ENCODE measurements at places on chromosomes 7 and 10.
A peak's percentile ranks its signal among the peaks of the same experiment; 100 is the strongest.

GRCh38 chr10:112269266-112269665 lies 13.9 kb upstream of the TECTB start:
- DNase-seq = no peak

- no peak for DNase-seq
Observed at GRCh38 chr10:97228130-97228774, 42.5 kb upstream of the SLIT1 start.

- no peak for DNase-seq
Observed at GRCh38 chr7:66529883-66530610, 98.6 kb upstream of the KCTD7 start.

GRCh38 chr7:16563281-16564022 lies 36.8 kb downstream of the LRRC72 start:
- no peak for DNase-seq

- no peak for DNase-seq
Observed at GRCh38 chr10:46236546-46236887, 50.3 kb upstream of the ANTXRL start.

- no peak for DNase-seq
Observed at GRCh38 chr7:111380945-111381344, 181.3 kb downstream of the IMMP2L start.

DNA sequence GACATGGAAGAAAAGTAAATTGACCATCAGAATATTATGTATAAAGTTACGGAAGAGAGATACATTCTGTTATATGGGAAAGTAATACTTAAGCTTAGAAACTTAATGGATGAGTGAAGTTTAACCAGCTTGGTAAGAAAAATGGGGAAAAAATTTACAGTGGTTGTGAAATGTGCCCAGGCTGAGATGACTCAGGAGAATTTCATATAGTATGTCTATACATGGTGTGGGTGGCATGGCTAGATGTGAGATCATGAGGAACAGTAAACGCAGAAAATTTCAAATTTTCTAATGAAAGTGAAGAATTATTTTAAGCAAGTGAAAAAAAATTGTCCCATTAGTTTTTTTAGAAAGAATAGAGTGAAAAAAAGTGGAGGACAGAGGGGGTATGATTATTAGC lies 552.5 kb upstream of the SORCS1 start:
- no peak for DNase-seq

DNA sequence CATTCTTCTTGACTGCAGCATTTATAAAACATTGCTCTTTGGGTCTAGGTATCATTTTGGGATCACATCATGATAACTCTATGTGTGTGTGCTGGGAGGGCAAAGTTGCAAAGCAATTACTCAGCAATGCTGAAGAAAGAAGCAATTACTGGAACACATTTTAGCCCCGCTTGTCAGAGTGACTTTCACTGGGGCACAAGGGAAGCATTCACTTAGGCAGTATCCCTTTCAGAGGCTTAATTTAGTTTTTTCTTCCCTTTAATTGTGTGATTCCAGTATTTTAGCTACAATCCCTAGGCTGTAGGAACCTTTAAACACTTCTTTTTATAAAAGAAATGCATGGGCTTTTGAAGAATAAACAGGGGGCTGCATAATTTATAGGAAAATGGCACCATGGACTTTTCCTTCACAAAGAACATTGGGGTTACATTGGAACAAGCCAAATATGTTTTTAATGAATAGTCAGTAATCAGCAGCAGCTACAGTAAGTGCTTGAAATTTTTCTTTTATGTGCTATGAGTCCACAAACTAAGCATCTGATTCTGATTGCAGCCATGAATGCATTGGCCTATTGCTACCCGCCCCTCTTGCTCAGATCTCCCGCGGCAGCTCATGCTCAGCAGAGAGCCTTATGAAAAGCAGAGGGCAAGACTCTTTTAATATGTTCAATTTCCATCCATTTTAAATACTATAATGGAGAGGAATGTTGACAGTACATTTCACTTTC lies 51.2 kb upstream of the NXPH1 start:
- DNase-seq = no peak

DNA sequence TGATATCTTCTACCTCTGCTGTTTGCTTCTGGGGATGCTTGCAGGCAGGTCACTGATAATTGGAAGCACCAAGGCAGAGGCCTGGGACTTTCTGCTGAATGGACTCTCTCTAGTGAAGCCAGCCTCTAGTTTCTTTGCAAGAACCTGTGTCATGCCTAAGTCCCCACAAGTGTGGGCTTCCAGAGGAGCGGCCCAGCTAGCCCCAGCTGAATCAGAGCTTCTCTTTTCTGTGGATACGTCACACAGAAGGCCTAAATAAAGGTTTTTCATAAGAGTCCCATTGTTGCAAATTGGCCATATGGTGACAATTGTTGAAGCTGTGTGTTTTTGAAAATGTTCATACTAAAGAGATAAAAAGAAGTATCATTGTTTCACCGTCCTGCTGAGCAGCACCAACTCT lies 6.8 kb upstream of the OPALIN start:
- DNase-seq = no peak

GRCh38 chr10:101772017-101772894 lies 3.7 kb downstream of the FGF8 start:
- DNase-seq = peak; percentile 58

GRCh38 chr7:90188281-90188680 lies 23.3 kb upstream of the STEAP2 start:
- no peak for DNase-seq

DNA sequence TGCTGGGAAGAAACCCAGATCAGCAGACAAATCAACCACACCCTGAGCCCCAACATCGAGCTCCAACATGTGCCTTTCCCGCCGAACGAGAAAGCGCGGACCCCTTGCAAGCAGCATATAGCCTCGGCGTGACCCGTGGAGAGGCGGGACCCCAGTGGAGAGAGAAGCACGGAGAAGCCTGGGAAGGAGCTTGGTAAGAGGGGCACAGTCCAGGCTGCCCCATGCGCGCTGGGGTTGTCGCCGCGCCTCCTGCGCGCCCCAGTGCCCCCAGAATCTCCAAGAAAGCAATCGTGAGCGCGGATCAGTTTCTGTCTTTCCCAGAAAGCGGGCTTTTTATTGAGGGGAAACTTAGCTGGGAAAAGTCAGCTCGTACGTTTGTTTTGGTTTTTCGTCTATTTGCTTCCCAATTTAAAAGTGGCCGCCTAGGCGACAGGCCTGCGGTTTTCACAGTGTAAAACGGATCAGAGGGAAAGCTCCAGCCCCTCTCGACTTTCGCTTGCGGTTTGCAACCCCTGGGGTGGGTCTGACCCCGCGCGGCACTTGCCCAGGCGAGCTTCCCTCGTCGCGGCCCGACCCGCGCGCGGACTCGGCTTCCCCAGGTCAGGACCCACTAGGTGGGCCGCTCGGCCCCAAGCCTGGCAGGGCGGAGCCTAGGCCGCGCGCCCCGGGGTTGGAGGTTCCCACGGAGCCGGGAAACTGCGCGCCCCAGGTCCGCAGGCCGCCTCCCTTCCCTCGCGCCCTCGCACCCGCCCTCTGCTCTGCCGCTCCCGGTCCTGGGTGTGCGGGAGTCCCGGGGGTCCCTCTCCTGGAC lies 31.1 kb downstream of the SKIDA1 start:
- DNase-seq = no peak

DNA sequence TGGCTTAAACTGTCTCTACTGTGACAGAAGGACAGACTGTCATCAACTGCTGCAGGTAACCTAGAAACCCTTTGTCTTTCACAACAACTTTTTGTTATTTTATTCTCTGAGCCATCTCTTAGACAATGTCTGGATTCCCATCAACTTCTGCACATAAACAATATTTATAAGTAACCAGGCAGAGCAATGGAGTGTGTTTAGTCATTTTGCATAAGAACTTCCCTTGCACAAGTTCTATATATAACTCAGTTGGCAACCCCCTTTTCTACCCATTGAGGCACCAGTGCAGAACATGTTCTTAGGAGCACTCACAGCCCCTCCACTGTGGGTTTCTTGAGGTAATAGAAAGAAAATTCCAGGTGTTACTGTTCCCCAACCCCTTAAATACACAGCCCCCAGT lies 65.0 kb upstream of the IL6 start:
- DNase-seq = no peak

GRCh38 chr10:80664071-80664680 lies 126.5 kb downstream of the SH2D4B start:
- DNase-seq = peak; percentile 90

DNA sequence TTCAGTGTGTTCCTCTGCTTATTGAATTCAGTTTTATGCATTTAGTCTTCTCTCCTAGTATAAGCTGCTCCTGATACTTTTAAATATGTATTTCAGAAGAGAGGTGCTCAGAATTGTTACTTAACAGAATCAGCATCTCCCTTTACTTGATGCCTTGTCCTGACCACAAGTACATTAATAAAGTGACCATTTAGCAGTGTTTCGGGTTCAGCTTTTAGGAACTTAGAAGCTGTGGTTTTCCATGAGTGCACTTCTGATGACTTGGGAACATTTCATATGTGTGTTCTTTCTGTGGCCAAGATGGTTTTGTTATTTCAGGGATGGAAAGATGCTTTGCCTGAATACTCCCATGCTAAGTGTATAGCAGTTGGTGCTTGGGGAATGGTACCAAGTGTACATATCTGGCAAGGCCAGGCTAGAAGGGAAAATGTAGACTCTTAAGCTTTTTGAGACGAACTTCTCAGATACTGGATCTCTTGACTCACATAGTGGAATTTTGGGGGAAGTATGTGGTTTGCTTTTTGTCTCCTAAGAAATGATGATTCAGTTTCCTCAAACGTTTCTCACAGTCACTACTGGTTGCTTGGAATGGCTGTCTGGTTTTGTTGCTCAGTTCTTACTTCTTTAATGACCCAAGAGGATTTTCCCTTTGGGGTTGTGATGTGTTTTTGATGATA lies 17.2 kb downstream of the SGPL1 start:
- no peak for DNase-seq

- DNase-seq = no peak
Observed at GRCh38 chr10:124035306-124035927, 58.0 kb downstream of the CHST15 start.

- no peak for DNase-seq
Observed at GRCh38 chr10:11874568-11875493, 51.7 kb downstream of the PROSER2 start.

DNA sequence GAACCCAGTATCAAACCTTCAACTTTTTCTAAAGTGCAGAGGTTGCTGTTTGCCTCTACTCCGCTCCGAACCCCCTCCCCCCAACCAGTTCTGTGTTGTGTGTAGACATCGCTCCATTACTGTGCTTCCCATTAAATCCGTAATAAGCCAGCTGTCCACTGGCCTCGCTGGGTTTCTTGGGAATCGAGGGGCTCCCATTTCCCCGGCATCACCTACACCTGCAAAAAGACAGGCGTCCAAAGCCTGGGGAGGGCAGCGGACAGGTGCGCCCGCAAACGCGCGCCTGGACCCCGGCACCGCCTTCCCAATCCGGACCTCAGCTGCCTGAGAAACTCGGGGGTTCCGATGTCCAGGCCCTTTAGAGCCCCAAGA lies 631 bp downstream of the RTKN2 start:
- DNase-seq = peak; percentile 59

DNA sequence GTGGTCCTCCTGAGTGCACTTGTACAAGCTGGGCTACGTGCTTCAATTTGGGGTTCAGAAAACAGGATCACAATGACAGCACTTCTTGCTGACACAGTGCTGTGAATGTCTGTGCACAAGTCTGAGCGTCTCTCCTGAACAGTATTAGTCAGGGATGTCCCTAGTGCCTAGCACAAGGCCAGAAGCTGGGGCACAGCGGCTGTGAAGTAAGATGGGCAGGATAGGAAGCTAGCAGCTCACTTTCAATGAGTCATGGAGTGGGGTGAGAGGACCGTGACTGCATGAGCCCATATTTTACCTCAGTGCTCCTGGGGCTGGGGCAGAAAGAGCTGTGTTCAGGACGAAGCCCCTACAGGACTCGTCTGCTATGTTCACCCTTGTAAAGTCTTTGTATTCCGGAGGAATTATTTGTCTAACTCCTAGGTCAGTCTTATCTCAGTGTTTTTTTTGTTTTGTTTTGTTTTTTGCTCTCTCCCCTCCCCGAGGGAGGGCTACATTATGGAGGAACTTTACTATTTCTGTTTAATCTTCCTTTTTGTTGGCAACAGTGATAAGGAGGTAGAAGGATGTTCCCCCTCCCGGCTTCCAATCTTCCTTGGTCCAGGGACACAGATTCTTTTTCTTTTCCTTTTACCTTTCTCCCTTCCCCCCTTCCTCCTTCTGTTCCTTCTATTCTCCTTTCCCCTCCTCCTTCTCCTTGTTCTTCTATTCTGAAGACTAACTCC lies 2.8 kb upstream of the LRMDA start:
- DNase-seq = no peak

DNA sequence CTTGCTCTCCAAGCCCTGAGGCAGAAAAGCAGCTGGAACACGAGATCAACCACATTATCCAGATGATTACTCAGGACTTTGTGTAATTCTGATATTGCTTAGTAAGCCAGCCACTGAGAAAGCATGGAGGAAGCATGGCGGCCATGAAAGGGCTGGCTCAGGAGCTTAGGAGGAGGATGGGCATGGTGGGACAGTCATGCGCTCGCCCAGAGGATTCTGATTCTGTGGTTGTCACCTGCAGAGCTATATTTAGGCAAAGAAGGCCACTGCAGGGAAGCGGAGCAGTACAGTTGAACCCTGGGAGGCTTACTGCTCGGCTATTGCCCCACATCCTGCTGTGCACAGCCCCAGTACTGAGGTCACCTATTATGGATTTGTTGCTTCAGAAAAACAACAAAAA lies 128.8 kb upstream of the DNAJB12 start:
- no peak for DNase-seq

- DNase-seq = no peak
Observed at GRCh38 chr7:99737726-99738125, 2.7 kb upstream of the CYP3A7 start.

DNA sequence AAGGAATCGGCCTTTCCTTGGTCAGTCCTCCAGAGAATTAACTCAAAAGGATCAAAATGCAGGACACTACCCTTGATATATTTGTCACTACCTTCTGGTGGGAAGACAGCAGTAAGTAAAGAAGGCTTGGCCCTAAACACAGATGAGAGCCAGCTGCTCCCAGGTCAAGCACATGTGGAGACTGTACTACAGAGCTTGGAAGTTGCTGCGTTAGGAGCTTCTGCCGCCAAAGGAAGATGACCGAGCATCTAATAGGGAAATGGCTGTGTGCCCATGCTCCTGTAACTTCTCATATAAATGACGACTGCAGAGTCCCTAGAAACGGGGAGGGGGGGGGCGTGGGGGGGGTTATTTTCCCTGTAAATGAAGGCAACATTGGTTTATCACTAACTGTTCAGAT lies 59.0 kb downstream of the PODXL start:
- no peak for DNase-seq

- no peak for DNase-seq
Observed at GRCh38 chr7:7177044-7177517, 5.3 kb upstream of the C1GALT1 start.

- no peak for DNase-seq
Observed at GRCh38 chr10:2019281-2019680, 282.0 kb upstream of the ADARB2 start.

DNA sequence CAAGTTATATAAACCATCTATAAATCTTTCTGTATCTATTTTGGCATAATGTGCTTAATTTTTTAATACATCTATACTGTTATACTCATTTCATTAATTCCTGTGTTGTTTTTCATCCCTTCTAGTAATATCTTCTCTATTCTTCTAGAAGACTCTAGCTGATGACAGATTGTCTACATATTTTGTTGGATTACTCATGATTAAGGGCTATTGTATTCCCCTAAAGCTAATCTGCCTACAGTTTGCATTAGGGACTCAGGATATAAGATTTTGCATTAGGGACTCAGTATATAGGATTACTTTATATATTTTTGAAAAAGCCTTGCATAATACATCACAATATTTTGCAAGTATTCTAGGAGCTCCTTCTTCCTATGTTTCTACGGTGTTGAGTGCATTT lies 8.3 kb upstream of the SEMA3A start:
- no peak for DNase-seq

GRCh38 chr10:99975942-99976809 lies 33.6 kb downstream of the DNMBP start:
- DNase-seq = no peak
